ENCODE measurements at places on chromosomes 1 and 21.

DNA sequence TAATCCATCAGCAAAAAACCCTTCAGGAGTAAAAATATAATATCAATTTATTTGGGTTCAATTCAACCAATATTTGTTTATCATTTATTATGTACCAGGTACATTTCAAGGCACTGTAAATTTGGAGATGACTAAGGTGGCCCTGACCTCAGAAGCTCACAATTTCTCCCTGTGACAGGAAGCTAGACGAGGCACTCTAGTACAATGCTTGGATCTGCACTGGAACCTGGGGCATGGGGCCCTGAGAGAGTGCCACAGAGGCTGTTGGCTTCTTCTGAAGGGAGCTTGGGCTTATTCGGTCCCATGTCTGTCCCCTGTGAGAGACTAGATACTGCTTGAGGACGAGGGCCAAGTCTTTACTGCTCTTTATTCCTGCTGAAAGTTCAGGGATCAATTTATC, 31.5 kb downstream of the RHOU start:
- DNase-seq = no peak

- peak; percentile 62 for DNase-seq
Observed at GRCh38 chr1:174964261-174964971, 35.3 kb upstream of the CACYBP start.

DNA sequence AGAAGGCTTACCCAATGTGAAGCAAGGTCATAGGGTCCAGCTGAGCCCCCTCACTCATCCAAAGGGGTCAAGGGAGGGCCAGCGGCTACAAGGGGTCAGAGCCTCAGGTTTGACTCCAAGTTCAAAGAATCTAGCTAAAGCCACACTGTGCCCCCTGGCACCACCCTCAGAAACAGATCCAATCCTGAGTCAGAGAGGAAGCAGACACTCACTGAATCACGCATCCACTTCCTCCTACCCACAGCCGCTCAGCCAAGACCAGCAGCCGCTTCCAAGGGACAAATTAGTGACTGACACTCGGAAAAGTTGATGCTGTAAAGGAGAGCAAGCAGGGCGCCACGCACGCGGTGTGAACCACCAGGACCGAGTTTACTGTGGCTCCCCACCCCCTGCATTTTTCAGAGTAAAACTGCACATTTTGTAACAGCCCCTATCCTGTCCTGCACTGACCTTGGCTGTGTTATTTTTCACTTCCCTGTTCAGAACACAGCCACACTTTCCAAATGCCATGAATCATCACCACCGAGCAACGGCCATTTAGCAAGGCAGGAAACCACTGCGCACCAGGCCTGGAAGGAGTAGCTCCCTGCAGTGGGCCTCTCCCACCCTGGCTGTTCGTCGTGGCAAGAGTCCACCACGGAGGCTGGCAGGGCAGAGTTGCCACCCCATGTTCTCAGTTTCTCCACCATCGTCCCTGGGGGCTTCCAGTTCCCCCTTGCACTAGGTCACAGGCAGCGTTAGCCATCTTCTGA, 147.8 kb downstream of the TOMM20 start:
- peak; percentile 98 for DNase-seq

DNA sequence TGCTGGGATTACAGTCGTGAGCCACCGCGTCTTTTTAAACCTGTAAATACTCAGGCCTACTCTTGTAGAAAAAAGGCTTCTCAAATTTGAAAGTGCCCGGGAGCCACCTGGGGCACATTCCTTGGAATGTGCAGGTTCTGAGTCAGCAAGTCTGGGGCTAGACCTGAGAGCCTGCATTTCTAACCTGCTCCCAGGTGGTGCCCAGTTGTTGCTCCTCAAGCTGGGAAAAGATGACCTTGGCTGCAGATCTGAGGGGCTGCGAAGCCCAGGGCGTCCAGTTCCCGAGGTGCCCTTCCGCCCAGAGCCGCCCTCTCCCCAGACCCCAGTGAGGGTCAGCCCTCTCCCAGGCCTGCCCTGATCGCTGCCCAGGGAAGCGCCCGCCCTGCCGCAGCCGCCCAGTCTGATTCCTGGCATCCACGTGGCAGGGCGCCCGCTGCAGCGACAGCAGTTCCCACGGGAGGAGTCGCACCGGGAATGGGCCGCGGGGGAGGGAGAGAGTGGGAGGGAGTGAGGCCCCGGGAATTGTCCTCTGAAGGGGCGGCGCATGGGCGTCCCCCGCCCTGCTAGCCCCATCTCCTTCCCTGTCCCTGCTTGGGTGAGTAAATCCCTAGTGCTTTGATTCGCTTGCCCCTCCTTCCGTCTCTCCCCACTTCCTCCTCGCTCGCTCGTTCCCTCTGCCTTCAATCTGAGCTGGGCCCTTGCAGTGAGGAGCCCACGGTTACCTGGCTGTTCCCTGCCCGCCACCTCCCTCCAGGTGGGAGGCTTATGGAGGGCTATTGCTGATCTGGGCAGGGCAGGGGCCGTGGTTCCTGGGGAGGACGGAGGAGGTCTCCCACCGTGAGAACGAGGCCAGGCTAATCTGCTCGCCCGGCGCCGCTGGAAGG, 18.8 kb upstream of the TENT5B start:
- peak; percentile 86 for DNase-seq

DNA sequence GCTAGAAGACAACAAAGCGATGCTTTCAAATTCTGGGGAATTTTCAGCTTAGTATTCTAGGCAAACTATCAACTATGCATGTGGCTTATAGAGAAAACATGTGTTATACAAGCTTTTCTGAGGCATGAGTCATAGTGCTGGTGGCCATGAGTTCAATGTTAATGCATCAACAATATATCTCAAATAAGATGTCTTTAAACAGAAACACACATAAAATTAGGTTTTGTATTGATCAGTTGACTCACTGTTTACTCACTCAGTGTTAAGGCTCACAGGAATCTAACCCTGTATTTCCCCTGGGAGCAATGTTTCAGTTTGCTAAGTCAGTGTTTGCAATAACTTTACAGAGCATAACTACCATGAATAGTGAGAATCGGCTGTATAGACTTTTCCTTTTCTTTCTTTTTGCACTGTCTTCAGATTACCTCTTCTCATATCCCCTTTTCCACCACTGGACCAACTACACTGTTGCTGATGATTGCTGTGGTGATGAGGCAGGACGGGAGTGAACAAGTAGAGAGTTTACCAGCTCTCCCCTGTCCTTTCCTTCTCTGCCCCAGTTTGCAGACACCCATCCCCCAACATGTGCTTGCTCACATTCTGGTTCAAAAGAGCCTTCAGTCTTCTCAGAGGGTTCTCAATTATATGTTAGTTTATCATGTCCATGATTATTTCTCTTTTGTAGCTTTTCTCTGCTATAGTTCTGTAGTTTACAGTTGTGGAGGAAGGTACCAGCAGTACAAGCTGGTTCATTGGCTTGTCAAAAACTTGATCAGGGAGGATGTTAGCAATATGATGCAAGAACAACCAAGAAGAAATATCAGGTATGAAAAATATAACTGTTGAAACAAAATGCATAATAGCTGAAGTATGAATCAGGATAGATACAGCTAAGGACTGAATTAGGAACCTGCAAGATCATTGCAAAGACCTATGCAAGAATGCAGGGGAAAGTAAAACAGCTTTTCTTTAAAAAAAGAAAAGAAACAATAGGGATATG, 23.9 kb downstream of the CD2 start:
- DNase-seq = peak; percentile 67

DNA sequence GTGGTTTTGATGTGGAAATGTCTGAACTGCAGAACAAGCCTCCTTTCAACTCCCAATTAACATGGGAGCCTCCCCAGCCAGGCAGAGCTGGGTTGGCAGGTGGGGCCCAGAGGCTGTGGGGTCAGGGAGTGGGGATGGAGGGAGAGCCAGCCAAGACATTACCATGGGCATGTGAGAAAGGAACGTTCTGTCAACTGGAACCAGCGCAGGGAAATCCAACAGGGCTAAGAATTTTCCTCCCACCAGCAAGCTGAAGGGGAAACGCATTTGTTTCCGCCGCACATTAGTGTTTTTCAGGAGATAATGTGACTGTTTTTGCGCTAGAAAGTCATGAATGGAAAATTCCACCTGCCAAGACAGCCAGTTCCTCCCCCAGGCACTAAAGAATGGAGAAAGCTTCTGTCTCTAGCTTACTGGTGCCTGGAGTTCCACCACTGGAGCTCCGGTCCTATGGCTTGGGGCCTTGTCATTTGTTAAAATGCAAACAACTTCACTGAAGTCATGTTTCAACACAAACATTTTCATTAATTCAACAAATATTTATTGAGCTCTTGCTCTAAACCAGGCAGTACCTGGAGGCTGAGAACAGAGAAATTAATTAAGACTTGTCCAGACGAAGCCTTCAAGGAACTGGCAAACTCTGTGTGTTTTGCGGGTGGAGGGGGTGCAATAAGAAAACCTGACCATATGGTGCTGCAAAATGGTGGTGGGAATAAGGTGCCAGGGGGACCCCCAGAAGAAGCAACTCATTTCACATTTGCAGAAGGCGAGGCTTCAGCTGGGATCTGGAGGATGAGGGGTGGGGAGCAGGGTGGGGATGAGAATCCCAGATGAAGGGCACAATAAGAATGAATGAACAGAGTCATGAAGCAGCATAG, 305.1 kb downstream of the MATN1 start:
- DNase-seq = no peak

- peak; percentile 87 for DNase-seq
Observed at GRCh38 chr1:9753121-9753531, 70.6 kb downstream of the CLSTN1 start.

DNA sequence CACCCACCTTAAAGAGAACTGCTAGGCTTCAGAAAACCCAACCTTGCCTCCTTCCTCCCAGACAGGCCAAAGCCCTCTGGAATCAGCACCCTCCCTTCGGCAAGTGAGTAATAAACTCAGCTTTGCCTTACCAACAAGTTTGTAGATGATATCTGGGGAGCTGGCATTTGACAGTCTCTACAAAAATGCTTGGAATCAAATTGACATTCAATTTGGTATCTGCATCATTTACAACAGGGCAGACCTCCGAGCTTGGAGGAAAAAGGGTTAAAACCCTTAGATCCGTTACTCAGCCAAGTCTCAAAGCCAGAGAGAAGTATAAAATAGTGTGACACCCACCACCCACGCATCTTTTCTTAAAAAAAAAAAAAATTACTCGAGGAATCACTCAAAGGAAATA, 149.3 kb upstream of the EDN2 start:
- no peak for DNase-seq

DNA sequence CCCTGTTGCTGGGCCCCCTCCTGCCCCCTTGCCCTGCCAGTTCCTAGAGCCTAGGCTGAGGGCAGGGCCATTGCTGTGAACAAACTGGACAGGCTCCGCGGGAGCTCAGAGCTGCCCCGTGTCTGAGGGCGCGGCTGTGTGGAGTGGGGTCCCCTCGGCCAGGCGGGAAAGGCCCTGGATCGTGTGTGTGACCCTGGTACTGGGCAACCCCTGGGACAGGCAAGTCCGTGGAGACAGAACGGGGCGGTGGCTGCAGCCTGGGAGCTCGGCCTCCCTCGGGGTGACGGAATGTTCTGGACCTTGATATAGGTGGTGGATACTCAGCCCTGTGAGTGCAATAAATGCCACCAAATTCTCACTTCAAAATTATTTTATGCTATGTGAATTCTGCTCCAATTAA, 27.7 kb upstream of the C1orf159 start:
- no peak for DNase-seq

DNA sequence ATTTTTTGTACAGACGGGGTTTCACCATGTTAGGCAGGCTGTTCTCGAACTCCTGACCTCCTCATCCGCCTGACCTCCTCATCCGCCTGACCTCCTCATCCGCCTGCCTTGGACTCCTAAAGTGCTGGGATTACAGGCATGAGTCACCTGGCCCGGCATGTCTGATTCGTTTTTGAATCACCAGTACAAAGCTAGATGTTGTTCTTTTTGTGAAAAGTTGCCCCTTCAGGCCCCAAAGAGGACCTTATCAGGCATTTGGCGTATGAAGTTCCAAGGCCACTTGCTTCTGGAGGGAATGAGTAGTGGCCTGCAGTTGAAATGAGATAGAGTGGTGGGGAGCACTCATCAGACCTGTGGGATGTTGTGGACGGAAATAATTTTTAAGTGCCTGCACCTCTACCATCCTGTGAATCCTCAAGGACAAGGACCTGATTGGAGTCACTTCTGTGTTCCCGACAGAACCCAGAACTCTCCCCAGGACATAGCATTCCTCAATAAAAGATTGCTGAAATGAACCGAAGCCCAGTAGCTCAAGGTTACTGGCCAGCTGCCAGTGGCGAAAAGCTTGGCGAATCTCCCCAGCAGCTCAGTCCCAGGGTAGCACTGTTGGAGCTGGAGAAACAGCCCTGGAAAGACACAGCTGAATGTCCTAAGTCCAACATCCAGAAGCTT, 50.1 kb downstream of the NDUFS5 start:
- DNase-seq = peak; percentile 83

DNA sequence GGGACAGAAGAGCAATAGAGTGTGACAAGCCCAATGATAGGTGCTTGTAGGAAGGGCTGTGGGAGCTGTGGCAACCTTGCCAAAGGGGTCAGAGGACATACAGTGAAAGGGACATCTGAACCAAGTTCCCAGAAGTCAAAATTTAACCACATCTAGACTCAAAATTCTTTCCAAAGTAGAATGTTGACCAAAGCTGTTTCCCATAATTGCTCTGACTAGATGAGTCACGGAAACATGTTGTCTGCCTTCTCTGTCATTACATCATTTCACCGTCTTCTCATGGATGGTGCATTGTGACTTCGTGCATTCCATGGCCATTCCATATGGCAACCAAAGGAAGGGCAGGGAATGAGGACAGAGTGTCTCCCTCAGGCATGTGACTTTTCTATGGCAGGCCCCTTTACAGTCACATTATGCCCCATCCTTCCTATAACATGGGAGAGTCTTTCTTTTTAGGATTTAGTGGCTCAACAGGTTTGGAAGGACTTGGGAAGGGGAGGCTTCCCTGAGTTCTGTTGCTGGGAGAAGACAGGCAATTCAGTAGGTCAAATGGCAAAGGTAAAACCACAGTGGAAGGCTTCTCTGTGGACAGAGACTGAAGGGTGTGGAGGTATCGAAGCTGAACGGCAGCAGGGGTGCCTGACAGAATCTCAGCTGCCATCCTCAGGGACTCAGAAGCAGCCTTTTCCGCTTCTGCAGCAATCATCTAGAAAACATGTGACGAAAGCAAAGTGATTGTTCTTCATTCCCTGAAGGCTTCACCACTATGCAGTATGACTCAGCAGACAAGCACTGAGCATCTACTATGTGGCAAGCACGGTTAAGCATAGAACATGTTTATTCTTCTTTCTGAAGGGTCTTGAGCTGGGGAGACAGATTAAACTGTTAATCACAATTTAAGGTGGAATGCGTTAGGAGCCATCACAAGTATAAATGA, 24.7 kb downstream of the NPHS2 start:
- peak; percentile 92 for DNase-seq

GRCh38 chr1:7616076-7616832, 154.8 kb upstream of the VAMP3 start:
- DNase-seq = peak; percentile 29

DNA sequence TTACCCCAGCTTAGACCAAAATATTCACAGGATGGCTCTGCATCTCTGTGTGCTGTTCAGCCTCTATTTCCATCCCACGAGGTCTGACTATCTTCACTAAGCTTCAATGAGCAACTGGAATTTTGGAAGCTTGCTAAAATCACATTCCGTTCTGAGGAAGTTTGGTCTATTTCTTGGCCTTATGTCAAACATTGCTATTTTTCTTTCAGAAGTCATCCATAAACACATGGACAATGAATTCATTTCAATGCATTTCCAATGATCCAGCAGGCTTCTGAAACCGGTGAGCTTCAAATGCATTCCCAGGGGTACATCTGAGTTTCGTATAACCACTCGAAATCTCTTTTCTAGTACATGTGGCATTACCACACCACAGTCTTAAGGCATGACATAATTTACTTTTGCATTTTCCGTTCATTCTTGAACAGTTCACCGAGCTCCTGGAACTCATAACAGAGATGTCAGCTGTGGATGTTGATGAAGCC, 294.1 kb upstream of the KAZN start:
- DNase-seq = no peak

Measured in fibroblast of pulmonary artery (primary cell).